ENCODE measurements at places on chromosomes 11 and 22.

- DNase-seq, result no peak
Measured at GRCh38 chr11:80107415-80107814, 666.6 kb upstream of the TENM4 start.

DNA sequence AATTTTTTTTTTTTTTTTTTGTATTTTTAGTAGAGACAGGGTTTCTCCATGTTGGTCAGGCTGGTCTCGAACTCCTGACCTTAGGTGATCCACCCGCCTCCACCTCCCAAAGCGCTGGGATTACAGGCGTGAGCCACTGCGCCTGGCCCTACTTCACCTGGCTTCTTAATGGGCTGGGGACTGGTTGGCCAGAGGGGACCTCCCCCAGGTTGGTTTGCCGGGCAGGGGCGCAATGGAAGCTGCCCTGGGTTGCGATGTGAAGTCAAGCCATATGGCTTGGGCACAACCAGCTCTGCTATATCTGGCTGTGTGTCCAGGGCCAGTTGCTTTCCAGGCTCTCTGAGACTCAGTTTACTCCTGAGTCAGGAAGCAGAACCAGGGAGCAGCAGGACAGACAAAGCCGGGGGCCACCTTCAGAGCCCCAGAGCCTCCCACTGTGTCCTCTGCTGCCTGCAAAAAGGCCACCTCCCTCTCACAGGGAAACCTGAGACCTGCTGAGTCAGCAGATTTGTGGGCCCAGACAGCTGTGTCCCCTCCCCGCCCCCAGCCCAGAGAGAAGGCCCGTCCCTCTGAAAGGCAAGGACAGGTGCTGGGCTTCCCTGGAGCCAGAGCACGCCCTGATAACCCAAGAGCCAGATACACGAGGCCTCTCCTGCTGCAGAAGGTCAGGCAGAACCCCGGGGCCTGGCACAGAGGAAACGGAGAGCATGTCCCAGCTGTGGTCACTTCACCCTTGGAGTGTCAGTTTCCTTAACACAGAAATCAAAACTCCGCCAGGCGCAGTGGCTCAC is 29.2 kb upstream of the DAGLA start:
- DNase-seq, result no peak

DNA sequence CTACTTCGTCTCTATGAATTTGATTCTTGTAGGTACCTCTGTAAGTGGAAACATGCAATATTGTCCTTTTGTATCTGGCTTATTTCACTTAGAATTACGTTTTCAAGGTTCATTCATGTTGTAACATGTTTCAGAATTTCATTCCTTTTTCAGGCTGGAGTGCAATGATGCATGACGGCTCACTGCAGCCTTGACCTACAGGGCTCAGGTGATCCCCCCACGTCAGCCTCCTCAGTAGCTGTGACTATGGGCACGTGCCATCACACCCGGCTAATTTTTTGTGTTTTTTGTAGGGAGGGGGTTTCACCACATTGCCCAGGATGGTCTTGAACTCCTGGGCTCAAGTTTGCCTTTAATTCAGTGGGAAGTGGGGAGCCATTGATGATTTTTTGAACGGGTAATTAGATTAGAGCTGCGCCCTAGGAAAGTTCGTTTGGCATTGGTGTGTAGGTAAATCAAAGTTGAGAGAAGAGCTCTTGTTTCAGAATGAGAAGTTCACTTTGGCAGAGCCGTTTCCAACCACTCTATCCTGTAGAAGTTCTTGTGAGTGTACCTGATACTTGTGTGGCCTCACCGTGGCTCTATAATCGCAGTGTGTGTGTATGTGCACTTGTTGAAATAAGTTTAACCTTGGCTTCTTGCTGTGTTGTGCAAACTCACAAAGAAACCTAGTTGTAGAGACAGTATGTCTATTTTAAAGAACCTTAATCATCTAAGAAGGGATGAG is 115.9 kb downstream of the NAV2 start:
- no peak for DNase-seq

GRCh38 chr11:128905345-128906184 is 14.4 kb downstream of the KCNJ5 start:
- peak; percentile 40 for DNase-seq

GRCh38 chr11:20661445-20661844 is 7.9 kb upstream of the NELL1 start:
- DNase-seq, result no peak

- DNase-seq, result no peak
Measured at GRCh38 chr22:46858181-46858771, 95.8 kb downstream of the TBC1D22A start.

GRCh38 chr11:71322192-71322735 is 69.9 kb upstream of the SHANK2 start:
- DNase-seq, result no peak

GRCh38 chr11:57471496-57471895 is 11.2 kb downstream of the RTN4RL2 start:
- no peak for DNase-seq

- DNase-seq, result no peak
Measured at GRCh38 chr11:112128483-112129121, 35.3 kb downstream of the IL18 start.

DNA sequence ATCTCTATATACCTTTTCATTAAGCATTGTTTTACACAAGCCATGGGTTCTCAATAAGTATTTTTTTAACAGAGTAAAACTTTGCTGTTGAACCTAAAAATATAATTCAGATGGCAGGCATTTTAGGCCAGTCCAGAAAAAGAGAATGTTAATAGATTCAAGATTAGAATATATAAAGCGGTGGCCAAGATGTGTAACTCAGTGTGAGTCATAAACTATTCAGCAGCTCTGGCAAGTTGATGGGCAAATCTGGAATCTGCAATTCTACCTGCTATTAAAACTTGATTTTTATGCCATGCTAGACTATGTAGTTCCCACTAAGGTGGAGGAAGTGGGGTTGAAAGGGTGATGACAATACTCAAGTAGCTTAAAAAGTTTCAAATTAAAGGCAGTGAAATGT is 45.4 kb downstream of the CASP12 start:
- DNase-seq, result no peak

DNA sequence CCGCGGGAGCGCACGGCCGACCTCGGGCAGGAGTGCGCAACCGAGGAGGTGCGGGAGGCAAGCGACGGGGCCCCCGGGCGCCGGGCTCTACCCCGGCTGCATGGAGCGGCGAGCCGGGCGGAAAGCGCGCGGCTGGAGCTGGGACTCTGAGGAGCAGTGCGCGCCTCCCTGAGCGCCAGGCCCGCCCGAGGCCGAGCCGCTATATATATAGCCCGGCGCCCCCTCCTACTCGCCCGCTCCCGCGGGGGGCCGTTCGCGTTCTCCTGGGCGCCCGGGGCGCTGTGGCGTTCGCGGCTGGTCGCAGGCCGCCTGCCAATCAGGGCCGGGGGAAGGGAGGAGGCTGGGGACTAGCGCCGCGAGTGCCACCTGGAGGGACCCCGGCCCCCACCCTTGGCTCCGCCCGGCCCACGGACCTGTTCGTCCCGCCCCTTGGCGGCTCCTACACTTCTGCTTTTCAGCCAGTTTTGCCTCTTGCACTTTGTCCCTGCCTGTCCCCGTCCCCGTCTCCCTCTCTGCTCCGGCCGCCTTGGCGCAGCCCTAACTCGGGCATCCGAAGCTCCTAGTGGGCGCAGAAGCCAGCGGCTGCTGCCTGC is at the start of gene FGF4:
Gene FGF4, minus strand, starts transcription at position 179 of the 593 bp plus-strand sequence. CDS start 257 bp downstream, outside the sequence.
- DNase-seq, result no peak

GRCh38 chr22:44082801-44083200 is 58.7 kb downstream of the PARVB start:
- DNase-seq, result no peak

GRCh38 chr11:69220561-69221051 is 64.9 kb downstream of the SMIM38 start:
- DNase-seq, result no peak

DNA sequence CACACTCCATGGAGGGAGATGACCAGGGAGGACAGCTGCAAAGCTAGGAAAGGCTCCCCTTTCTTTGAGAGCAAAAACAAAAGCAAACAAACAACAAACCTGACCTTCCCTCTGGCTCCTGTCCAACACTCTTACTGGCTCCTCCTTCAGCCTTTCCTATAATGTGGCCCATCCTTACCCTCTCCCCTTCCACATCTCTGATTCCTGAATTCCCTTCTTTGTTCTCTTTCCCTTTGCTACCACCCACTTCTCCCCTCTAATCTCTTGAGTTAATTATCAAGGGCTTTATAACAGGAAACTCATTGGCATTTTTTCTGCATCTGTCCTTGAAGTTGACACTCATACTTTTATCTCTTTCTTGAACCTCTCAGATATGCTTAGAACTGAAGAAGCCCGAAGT is 56.3 kb downstream of the ZNF280B start:
- no peak for DNase-seq

Data from NCI-H1048 (cell line).